ENCODE measurements at places on chromosomes 7 and 10. TPM values are rescaled to one million over a fixed set of nuclear protein-coding genes. Genes with fewer than 3 reads are reported as not detected.
A peak's percentile ranks its signal among the peaks of the same experiment; 100 is the strongest.

- no peak for DNase-seq
Observed at GRCh38 chr10:89281606-89282395, 20.0 kb upstream of the IFIT2 start.

GRCh38 chr10:120403109-120403508 lies 53.9 kb upstream of the PLPP4 start:
- DNase-seq = no peak

- DNase-seq = no peak
Observed at GRCh38 chr10:43866712-43867111, 218.0 kb upstream of the ZNF32 start.

- no peak for DNase-seq
Observed at GRCh38 chr10:74164716-74165529, 13.9 kb downstream of the ADK start.

DNA sequence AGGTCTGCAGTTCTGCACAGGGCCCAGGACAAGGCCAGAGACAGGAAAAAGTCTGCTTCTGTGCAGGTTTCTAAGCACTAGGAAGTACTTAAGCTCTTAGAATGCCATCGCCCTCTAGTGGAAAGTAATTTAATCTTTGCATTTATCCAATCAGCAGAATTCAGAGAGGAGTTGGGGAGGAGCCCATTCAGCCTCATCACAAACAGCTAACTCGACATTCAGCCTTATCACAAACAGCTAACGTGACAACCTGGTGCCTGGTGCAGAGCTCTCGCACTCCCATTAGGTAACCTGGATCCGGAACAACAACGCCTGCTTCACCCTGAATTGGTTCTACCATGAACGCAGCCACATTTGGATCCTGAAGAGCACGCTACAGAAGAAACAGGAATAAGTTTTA lies 15.2 kb downstream of the OAT start:
- peak; percentile 44 for DNase-seq

Gene DOCK4
- total RNA-seq = 11.8 TPM

Gene CYP17A1
- 3.7 TPM for total RNA-seq
